Adrenal gland (tissue), 19 donors: ENCODE measurements at places on chromosomes 1 and 21.

GRCh38 chr1:230823426-230823825 lies 44.9 kb downstream of the C1orf198 start:
- no peak overlapping the region for H3K4me3 ChIP-seq
- DNase-seq: peak; percentile 33
- peak overlapping the region; percentile 78 for H3K27ac ChIP-seq
- H3K36me3 ChIP-seq: no peaks in the 10 kb centered on the region

DNA sequence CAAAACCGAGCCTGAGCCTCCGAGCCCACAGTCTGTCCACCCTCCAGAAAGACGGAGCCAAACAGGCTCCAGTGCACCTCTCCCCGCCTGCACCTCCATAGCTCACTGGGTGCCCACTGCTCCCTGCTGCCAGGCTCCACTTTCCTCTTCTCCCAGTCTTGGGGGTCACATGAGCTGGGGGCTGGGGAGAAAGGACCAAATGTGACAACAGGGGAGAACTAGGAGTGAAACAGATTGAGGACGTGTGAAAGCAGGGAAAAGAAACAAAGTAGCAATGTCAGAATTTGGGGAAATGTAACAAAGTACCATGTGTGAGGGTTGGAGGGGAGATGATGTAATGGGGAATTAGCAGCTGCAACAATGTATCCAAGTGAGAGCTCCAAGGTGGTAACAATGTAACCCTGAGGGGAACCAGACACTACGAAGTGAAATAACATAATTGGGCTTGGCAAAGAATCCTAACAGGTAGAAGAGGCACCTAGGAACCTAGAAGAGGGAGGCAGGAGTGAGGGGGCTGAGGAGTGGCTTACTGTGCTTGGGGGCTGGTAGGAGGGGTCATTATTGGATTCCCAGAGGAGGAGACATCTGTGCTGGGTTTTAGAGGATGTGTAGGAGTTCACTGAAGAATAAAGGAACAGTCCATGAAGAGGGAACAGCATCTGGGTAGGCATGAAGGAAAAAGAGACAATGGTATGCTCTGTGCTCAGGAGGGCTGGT lies 12.5 kb downstream of the SDC3 start:
- no peak overlapping the region for H3K4me3 ChIP-seq
- peaks cover 47% of the 10 kb centered on the region for H3K4me1 ChIP-seq
- H3K27ac ChIP-seq: peak overlapping the region; percentile 78
- no peaks in the 10 kb centered on the region for H3K36me3 ChIP-seq
- no peaks in the 10 kb centered on the region for H3K27me3 ChIP-seq

- H3K27me3 ChIP-seq: no peaks in the 10 kb centered on the region
- no peak overlapping the region for H3K4me3 ChIP-seq
- no peaks in the 10 kb centered on the region for H3K4me1 ChIP-seq
- H3K27ac ChIP-seq: no peak overlapping the region
- no peak for DNase-seq
- H3K36me3 ChIP-seq: no peaks in the 10 kb centered on the region
These were observed 76.6 kb downstream of the DMRTB1 start for GRCh38 chr1:53535846-53536245.

DNA sequence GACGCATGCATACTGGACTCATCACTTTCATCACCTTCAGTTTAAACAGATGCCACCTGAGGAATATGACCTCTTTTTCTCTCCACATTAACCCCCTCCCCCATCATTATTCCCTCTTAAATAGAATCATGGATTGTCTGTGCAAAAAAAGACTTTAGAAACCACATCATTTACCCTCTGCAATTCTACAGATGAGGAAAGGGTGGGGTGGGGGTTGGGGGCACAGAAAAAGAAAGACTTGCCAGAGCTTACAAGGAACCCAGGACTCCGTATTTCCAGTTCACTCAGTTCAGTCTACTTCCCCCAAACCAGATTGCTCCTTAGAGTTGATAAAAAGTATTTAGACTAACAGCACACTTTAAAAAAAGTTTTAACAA lies 26.2 kb upstream of the NFIA start:
- H3K27me3 ChIP-seq: no peaks in the 10 kb centered on the region
- DNase-seq: no peak
- H3K4me1 ChIP-seq: peaks cover 44% of the 10 kb centered on the region
- H3K36me3 ChIP-seq: no peaks in the 10 kb centered on the region

DNA sequence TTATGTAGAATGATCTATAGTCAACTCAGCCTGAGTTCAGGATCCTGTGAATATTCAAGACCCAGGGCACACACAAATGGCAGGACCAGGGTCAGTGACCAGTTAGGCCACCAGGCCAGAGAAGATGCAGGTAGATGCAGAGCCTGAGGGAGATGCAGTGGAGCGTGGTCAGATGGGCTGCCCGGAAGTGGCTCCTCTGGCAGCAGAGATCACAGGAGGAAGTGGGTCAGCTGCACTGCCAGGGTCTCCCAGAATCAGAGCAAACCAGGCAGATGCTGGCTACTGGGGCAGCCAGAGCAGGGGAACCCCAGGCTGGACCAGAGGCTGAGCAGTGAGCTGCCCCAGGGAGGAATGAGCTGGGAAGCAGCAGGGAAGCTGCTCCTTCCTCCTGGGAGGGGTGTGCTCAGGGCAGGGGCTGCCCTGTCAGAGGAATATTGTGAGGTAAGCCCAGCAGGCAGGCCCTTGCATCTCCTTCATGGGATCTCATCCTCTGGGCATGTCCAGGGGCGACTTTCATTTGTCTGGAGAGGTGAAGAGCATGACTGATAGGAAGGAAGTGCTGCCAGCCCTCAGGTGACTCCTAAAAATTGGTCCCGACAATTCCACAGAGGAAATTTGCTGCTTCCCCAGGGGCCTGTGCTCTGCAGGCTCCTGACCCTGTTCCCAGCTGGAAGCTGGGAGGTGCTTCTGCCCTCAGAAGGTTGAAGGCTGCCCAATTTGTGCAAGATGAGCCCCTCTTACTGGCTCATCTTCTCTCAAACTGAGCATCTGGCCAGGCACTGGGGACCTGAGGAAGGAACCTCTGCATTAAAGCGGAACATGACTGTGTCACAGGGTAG lies 49.3 kb downstream of the STUM start:
- no peaks in the 10 kb centered on the region for H3K36me3 ChIP-seq
- H3K27me3 ChIP-seq: no peaks in the 10 kb centered on the region
- no peak for DNase-seq
- H3K27ac ChIP-seq: no peak overlapping the region

- no peak overlapping the region for H3K4me3 ChIP-seq
- H3K36me3 ChIP-seq: no peaks in the 10 kb centered on the region
- H3K4me1 ChIP-seq: no peaks in the 10 kb centered on the region
- H3K27ac ChIP-seq: no peak overlapping the region
These were observed 258.1 kb downstream of the SDCCAG8 start for GRCh38 chr1:243513726-243514491.

GRCh38 chr21:15031790-15032357 lies 32.9 kb downstream of the NRIP1 start:
- no peak overlapping the region for H3K27ac ChIP-seq
- DNase-seq: no peak
- no peak overlapping the region for H3K4me3 ChIP-seq
- H3K4me1 ChIP-seq: peaks cover 21% of the 10 kb centered on the region
- no peaks in the 10 kb centered on the region for H3K27me3 ChIP-seq

- H3K27ac ChIP-seq: no peak overlapping the region
- no peak for DNase-seq
- peaks cover 18% of the 10 kb centered on the region for H3K4me1 ChIP-seq
- no peak overlapping the region for H3K4me3 ChIP-seq
- H3K27me3 ChIP-seq: peaks cover 5% of the 10 kb centered on the region
These were observed 6.6 kb downstream of the FMO1 start for GRCh38 chr1:171254859-171255258.

DNA sequence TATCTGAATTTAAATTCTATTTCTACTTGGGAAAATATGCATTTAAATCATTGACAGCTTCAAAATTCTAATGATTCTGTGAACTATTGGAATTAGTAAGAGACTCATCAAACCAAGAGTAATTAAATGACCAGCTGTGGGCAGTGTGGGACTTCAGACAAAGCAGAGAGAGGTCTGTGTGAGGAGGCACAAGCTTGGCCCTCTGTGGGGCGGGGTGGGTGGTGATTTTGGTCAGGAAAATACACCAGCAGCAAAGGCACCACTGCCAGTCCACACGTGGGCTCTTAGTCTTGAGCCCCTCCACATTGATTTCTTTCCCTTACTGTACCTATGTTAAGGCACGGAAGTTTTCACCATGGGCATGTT lies 39.2 kb upstream of the RAB4A start:
- no peak overlapping the region for H3K27ac ChIP-seq
- no peaks in the 10 kb centered on the region for H3K36me3 ChIP-seq
- H3K4me3 ChIP-seq: no peak overlapping the region
- DNase-seq: no peak
- H3K27me3 ChIP-seq: no peaks in the 10 kb centered on the region

DNA sequence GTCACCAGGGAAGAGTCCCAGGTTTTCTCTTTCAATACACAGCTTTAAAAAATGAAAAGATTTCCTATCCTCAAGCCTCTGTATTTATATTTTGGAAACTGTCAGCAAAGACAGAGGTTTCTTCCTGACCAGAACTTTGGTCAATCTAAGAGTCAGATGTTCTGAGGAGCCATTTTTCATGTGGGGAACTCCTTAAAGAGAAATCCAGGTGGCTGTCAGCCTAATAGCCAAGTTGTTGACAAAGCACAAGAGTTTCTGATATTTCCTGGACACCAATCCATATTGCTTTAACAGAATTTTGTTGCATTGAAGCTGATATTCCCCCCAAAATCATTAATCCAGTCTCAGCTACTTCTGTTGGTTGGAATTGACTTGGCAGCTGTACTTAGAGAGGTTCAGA lies 318.6 kb upstream of the NFIA start:
- H3K36me3 ChIP-seq: no peaks in the 10 kb centered on the region
- H3K27ac ChIP-seq: no peak overlapping the region
- H3K4me1 ChIP-seq: no peaks in the 10 kb centered on the region
- no peaks in the 10 kb centered on the region for H3K27me3 ChIP-seq
- DNase-seq: no peak

DNA sequence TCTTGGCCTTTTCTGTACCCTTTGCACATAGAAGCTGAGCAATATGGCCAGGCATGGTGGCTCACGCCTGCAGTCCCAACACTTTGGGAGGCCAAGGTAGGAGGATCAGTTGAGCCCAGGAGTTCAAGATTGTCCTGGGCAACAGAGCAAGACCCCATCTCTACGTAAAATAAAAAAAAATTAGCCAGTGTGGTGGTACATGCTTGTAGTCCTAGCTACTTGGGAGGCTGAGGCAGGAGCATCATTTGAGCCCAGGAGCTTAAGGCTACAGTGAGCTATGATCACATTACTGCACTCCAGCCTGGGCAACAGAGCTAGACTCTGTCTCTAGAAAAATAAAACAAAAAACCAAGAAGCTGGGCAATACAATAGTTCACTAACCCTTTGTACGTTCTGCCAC lies 6.3 kb downstream of the ACTA1 start:
- H3K27me3 ChIP-seq: peaks cover 50% of the 10 kb centered on the region
- H3K4me1 ChIP-seq: no peaks in the 10 kb centered on the region
- no peak for DNase-seq
- no peak overlapping the region for H3K27ac ChIP-seq

- no peak overlapping the region for H3K4me3 ChIP-seq
- no peaks in the 10 kb centered on the region for H3K36me3 ChIP-seq
- no peak overlapping the region for H3K27ac ChIP-seq
- no peaks in the 10 kb centered on the region for H3K27me3 ChIP-seq
These were observed 398.5 kb upstream of the VAMP3 start for GRCh38 chr1:7372477-7373120.

DNA sequence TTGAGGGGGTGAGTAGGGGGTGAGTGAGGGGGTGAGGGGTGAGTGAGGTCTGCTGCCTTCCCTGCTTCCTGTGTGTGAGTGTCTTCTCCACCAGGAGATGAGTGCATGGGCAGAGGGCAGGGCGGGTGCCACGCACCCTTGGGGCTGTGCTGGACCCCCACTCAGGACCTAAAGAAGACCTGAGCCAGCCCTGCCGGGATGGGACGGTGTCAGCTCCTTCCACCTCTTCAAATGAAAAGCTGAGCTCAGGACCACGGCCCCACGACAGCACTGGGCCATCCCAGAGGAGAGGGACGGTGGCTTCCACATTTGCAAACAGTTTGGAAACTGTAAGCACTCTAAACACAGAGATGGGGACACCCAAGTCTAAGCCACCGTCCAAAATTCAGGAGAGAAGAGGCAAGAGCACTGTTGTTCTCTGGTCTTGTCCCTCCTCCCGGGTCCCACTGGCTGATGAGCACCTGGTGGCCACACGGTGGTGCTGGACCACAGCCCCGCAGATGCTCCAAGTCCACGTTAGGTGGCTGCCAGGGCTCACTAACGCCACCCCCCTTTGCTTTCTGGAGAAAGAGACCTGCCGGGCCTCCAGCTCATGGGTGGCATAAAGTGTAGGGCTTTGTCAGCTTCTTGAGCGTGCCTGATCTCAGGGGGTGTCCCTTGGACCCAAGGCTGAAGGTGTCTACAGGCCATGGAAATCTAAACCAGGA lies 32.1 kb downstream of the TMPRSS2 start:
- H3K4me3 ChIP-seq: no peak overlapping the region
- no peak for DNase-seq
- no peaks in the 10 kb centered on the region for H3K36me3 ChIP-seq
- H3K27me3 ChIP-seq: no peaks in the 10 kb centered on the region
- no peak overlapping the region for H3K27ac ChIP-seq

DNA sequence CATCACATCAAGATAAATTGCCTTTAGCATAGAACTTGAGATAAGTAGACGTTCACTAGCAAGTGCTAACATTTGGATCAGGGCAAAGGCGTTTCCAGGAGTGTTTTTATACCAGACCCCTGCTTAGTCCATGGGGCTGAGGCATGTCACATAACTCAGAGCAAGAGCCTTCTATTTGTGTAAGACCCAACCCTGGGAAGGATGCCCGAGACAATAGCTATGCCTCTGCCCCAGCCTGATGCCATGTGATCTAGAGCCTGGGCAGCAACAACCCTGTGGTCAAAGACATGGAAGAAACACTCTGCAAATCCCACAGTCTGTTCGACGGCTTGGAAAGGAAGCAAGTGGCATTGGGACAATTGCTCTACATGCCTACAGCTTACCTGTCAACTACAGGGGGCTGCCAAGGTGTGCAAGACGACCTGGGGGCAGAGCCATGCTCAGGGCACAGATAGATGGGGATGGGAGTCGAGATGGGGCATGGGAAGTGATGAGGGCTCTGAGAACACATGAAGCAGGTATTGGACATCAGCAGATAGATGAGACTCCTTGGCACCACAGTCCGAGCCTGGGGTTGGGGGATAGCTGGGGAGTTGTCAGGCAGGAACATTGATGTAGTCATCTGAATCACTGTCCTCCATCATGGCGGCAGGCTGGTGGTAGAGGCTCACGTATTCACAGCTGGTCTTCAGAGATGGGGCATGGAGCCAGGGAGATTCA lies 7.3 kb downstream of the IL24 start:
- H3K4me1 ChIP-seq: peaks cover 9% of the 10 kb centered on the region
- H3K27ac ChIP-seq: no peak overlapping the region
- DNase-seq: no peak
- H3K27me3 ChIP-seq: peaks cover 3% of the 10 kb centered on the region

GRCh38 chr1:216057947-216058346 lies 365.3 kb downstream of the USH2A start:
- H3K4me1 ChIP-seq: no peaks in the 10 kb centered on the region
- DNase-seq: no peak
- H3K4me3 ChIP-seq: no peak overlapping the region
- H3K27ac ChIP-seq: no peak overlapping the region
- no peaks in the 10 kb centered on the region for H3K27me3 ChIP-seq
- no peaks in the 10 kb centered on the region for H3K36me3 ChIP-seq

GRCh38 chr1:31872658-31873636 lies 57.1 kb upstream of the SPOCD1 start:
- H3K36me3 ChIP-seq: no peaks in the 10 kb centered on the region
- H3K27ac ChIP-seq: no peak overlapping the region
- H3K4me3 ChIP-seq: no peak overlapping the region
- H3K27me3 ChIP-seq: no peaks in the 10 kb centered on the region
